MV-4-11 (cell line): ENCODE measurements at places on chromosomes 3 and 15.
A peak's percentile ranks its signal among the peaks of the same experiment; 100 is the strongest.

DNA sequence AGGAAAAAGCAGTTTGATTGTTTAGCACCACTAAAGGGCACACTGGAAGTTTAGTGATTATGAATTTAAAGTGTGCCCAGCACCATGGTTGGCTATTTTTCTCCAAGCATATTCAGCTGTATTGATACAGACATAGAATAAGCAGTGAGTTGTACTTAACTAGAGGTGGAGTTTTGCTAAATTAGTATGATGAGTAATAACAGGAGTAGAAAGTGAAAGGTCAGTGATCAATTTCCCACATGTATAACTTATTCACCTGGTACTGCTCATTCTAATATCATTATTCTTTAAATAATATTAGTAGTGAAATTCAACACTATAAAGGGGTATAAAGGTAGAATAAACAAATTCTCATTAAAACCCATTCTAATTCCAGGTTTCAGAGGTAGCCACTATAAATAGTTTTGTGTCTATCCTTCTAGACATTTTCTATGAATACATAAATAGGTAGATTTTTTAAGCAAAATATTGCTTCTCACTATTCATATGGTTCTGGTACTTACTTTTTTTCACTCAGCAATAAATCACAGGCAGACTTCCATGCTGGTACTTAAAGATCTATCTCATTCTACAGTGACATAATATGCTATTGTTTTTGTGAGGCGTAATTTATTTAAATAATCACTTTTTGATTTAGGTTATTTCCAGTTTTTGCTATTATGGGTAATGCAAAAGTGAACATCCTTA is 732.9 kb downstream of the VGLL3 start:
- no peak for DNase-seq

GRCh38 chr3:50300681-50301254 is 1.6 kb upstream of the HYAL3 start:
- no peak for DNase-seq

DNA sequence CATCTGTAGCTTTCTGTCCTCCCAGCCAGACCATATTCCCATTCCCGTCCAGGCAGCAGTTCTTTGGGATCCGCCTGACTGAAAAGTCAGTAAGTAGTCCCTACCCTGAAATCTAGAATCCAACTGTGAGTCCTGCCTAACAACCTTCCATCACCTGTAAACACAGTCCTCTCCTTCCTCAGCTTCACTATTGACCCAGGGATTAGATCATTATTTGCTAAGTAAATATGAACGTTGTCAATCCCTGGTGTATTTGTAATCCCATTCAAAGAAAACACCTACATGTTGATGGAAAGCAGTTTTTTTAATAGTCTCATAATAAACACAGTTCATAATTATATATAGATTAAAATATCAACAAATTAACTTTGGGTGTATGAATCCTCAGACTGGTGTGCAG is 732 bp downstream of the SAXO2 start:
- DNase-seq, result no peak

DNA sequence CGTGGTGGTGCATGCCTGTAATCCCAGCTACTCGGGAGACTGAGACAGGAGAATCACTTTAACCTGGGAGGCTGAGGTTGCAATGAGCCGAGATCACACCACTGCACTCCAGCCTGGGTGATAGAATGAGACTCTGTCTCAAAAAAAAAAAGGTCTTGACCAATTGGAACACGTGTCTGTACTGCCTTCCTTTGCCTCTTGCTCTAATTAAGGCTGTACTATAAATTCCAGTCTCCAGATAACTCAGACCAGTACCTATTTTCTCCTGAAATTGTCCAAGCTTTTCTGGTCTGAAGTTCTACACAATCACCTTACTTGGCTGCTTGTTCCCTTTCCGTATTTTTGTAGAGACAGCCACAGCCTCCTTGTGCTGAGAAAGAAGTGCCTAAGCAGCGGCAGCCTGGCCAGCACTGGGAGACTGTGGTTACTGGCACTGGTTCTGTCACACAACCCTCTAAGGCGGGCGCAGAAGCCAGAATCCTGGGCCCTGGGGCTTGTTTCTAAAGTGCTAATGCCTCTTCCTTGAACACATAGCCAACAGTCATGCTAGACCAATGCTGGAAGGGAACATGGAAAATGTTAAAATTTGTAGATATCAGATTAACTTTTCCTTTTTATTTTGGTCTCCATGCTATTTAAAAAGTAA is 6.2 kb upstream of the CEP70 start:
- no peak for DNase-seq

- no peak for DNase-seq
These were observed 70.3 kb downstream of the TAMM41 start for GRCh38 chr3:11776346-11776745.

GRCh38 chr3:182609575-182610156 is 183.6 kb upstream of the ATP11B start:
- DNase-seq, result no peak

DNA sequence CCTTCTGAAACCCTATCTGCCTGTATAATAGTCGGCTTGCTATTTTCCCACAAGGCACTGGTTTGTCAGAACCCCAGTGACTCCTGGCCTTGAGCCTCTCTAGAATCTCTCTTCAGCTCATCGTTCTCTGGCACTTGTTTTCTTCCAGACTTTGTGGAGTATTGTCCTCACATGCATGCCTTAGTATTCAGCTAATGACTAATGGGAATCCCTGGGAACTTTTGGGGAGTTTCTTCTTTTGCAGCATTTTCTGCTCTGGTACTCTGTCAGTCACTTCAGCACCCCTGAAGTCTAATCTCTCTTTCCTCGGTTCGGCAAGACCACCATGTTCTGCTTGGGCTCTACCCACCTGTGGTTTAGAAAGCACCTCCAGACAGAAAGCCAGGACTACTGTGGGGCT is 35.8 kb upstream of the THRB start:
- no peak for DNase-seq

- DNase-seq, result no peak
These were observed 30.5 kb upstream of the NR1I2 start for GRCh38 chr3:119751423-119751822.

DNA sequence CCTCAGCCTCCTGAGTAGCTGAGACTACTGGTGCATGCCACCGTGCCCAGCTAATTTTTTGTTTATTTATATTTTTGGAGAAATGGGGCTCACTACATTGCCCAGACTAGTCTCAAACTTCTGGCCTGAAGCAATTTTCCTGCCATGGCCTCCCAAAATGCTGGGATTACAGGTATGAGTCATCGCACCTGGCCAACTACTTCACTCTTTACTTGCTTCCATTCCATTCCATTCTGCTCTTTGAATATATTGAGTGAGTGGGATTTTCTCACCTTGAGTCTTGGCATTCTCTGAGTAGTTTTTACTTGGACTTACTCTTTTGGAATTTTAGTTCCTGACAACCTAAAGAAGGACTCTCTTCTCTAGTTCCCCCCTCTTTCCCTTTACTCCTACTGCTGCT is 93.8 kb upstream of the UNC13C start:
- DNase-seq, result no peak

- DNase-seq, result no peak
These were observed 32.3 kb downstream of the SLC4A7 start for GRCh38 chr3:27451842-27452241.

DNA sequence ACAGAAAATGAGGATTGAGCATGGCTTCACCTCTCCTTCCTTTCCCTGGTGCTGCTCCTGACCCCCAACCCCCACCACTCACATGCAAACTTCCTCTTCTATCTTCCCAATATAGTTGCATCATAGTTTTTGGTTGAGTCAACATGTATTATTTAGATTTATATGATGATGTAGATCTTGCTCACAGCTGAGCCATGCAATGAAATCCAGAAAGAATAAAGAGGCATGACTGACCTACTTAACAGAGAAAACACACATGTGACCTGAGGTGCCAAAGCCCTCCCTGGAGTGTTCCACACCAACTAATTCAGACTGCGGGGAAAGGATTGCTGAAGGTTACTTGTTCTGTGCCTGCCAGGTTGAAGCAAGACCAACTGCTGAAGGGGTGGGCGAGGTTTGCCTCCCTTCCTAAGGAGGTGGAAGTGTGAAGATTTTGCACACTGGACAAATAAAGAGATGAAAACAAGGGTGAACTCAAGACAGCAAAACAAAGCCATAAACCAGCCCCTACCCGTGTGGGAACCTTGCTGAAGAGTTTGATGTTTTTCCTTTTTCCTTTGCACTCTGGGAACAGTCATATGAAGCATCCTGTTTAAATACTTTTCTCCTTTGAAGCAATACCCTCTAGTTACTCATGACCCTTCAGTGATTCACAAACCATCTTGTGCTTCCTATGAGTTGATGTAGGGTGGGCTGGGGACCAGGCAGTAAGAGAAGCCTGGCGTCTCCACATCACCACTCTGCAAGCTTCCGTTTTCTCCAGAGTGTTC is 155.2 kb upstream of the UBE2E1 start:
- DNase-seq, result peak; percentile 76

- DNase-seq, result no peak
These were observed 534.5 kb upstream of the TBL1XR1 start for GRCh38 chr3:177731644-177732268.

DNA sequence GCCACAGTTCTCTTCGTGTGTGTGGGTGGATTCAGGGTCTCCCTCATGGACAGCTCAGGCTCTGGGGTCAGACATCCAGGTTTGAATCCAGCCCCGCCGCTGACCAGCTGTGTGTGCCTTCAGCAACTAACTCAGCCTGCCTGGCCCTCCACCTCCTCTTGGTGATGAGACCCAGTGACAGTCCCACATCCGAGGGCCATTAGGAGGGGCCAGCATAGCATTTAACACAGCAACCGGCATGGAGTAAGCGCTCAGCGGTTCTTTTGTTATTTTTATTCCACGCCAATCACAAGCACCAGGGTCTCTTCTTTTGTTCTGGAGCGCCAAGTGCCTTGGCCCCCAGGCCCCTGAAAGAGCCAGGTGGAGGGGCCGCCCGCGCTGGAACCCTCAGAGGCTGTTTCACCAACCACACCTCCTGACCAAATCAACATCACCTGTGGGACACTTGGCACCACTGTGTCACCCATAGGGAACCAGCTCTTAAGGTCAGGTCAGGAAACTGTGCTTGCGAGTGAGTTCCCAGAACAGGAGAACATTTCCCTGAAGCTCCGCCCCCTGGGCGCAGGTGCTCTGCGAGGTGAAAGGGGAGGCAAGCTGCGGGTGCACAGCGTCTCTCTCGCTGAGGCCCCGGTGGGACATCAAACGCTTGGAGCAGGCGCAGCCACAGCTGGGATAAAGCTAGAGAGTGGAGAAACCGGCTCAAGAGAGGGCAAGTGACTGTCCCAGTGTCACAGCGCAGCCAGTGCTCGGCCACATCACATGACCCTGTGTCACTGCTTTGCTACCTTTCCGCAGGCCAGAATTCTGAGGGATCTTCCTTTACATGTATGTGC is 311.3 kb downstream of the UACA start:
- DNase-seq, result no peak

DNA sequence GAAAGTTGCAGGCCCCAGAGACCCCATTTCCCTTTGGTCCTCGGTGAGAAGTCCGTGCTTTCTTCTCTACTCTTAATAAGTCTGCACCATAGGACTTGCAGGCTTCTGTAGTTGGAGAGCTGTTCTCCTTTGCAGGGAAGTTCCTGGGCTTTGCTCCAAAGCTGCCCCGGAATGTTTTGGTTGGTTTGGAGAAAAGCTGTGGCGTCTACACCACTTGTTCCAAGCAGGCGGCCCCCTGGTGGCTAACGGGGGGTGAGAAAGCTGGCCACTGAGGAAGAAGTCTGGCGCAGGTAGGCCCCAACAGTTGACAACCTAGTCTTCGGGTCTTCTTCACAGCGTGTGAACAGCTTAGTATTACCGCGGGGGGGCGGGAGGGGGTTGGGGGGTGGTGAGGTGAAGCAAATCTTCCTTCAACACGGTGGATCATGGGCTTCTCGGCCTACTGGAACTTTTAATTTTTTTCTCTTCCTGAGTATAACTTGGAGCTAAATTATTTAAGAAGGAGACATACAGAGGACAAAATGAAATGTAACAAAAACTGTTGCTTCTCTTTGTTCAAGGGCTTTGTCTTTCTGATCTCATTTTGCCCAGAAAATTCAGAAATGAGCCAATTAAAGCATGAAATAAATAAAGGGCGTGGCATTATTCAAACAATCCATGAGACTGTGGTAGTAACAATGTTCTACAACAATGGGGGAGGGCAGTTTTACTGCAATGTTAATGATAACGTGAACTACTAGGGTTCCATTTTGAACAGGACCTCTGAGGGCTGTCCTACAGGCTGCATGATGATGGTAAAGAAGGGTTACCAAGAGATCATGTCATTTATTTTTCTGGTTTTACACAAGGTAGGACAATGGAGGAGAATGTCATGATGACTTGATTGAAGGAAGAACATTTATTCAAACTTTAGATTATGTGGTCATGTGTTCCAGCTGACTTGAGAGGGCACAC is 2.2 kb upstream of the THRB start:
- no peak for DNase-seq

GRCh38 chr3:142976621-142977398 is 13.3 kb upstream of the PAQR9 start:
- DNase-seq, result peak; percentile 69

DNA sequence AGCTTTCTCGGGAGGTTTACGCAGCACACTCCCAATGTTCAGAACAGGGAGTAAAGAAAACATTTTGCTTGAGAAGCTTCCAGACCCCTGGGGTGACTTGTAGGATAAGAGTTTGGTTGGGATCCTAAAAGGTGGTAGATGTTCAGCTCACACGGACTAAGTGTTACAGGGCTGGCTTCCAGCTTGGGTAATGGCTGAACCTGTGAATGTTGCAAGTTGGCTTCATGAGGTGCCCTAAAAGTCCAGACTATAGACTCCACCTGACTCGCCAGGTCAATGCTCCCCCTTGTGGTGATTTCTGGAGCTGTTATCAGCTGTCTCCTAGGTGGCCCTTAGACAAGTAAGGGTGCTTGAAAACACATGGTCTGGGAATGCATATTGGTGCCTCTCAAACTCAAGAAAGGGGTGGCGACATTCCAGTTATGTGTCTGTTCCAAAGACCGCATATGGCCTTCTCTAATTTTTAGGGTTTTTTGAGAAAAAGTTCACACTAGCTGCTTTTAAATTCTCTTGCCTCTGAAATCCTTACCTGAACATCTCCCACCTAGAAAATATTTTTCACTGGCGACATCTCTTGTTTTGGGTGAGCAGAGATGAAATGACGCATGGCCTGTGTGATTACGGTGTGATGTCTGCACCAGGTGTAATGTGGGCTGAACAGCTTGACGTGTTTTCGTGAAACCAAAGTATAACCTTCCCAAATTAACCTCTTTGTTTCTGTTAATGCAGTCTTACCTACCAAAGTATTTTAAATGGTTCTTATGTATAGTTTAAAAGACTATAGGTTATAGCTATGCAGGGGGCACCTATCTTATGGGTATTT is 175.7 kb upstream of the KBTBD8 start:
- no peak for DNase-seq

DNA sequence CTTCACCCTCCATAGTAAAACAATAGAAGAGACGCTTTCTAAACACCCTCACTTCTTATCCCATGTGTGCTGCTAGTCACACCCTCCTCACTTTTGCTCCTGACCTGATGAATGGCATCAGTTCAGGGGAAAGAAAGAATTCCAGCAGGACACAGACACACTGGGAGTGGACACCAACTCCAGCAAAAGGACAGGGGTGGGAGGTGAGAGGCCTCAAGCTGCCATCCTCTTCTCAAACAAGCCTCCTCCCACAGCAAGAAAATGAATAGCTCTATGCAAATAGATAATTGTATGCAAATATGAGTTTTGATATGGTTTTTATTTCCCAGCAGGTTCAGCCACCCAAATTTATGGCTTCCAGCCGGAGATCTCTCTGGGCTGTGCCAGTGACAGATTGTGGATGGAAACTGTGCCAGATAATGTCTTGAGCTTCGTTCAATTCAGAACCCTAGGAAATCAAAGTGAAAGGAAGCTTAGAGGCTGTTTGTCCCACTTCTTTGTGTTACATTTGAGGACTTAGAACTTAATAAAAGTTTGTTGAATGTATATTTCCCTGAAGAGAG is 209.3 kb upstream of the PPP2R3A start:
- DNase-seq, result no peak

GRCh38 chr3:157001221-157001957 is 158.6 kb downstream of the CCNL1 start:
- DNase-seq, result no peak
